GDM1 (cell line): ENCODE measurements at places on chromosomes 4 and X.

DNA sequence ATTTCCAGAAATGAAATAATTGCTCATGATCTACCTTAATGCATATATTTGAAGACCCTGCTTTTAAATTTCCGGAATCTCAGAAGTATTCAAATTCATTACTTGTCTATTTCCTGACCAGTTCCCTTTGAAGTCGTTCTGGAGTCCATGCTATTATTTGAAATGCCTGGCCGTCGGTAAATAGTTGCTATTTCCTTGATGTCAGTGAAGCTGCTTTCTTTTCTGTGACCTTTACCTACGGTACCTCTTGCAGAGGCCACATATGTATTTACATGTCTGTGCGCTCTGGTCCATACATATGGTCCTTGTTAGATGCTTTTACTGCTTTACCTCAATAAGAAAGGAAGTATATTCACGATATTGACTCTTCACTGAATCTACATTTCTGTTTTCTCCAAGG, 199.7 kb downstream of the PAPSS1 start:
- DNase-seq, result no peak

GRCh38 chrX:153049093-153049492, 7.2 kb upstream of the PNMA3 start:
- no peak for DNase-seq

- no peak for DNase-seq
These were observed 40.0 kb downstream of the CHRDL1 start for GRCh38 chrX:110755611-110756010.

- DNase-seq, result no peak
These were observed 121.6 kb upstream of the MXRA5 start for GRCh38 chrX:3468031-3468430.

GRCh38 chrX:129557844-129558480, 17.9 kb downstream of the OCRL start:
- no peak for DNase-seq

DNA sequence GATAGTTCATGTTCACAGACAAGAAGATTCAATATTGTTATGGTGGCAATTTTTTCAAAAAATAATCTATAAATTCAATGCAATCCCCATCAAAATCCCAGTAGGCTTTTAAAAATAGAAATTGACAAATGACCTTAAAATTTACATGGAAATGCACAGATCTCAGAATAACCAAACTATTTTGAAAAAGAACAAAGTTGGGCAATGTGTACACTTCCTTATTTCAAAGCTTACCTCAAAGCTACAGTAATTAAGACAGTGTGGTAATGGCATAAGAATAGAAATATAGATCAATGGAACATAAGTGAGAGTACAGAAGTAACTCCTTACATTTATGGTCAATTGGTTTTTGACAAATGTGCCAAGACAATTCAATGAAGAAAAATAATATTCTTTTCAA, 39.0 kb downstream of the FRMD7 start:
- no peak for DNase-seq

DNA sequence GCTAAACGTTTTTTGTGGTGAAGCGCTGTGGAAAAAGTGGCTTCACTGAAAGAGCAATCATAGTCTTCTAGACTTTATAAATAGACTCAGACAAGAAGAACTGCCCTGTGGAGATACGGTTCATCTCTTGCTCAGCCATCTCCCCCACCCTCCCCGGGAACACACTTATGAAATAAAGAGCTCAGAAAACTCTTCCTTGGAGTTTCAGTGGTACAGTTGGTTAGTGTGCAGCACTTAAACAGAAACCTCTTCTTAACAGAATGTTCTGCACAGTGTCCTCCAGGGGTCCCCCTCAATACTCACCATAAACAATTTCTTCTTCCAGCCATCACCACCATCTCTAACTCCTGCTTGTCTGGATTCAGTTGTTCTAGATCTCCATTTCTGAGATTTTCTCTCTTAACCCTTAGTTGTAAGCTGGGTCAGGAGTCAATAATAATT, 313.0 kb downstream of the ARHGAP10 start:
- no peak for DNase-seq
